ENCODE measurements at places on chromosomes 2 and 18.

- peak; percentile 57 for DNase-seq
Observed at GRCh38 chr2:41998186-41999127, 49.4 kb upstream of the PKDCC start.

- DNase-seq, result no peak
Observed at GRCh38 chr2:45114221-45114955, 105.1 kb upstream of the SIX2 start.

DNA sequence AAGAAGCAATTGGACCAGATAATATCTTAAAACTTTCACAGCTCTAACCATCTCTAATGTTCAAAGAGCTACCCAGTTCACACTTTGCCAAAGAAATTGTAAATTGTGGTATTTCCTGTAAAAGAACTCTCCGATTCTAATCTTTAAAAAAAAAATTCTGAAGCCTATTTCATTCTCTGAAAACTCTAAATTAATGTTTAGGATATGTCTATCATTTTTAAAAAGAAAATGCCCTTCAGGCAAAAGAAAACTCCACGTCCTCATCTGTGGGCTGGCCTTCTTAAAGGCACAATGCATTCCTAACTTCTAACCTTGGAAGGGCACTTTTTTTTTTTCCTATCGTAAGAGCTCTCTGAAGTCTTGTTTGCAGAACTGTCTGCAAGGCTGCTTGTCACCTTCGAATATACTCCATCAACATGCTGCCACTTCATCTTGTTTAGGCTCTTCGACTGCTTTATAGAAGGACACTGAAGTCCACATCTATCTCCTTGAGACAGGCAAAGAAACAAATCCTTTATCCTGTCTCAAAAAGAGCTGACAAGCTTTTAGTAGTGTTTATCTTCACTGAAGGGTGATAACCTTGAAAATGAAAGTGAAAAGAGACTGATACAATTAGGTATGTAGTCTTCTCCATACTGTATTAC, 124.3 kb upstream of the SLC39A10 start:
- DNase-seq, result no peak

- DNase-seq, result no peak
Observed at GRCh38 chr2:226943862-226944620, 108.2 kb downstream of the RHBDD1 start.

DNA sequence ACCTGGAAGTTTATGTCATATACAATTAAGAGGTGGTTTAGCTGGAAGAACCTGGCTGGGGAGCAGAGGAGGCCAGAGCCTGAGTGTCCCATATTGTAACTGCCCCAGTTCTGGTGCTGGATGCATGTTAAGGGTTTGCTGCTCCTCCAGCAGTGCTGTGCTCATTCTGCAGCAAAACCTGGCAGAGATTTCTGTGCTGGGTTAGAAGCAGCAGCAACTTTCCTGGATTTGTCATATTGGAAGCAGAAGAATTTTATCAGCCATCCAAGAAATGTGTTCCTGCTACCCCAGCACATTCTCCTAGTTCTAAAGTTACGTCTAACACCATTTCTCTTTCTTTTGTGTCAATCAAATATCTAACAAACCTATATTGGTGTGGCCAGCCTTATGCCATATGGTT, 284.1 kb downstream of the TDRD15 start:
- no peak for DNase-seq

DNA sequence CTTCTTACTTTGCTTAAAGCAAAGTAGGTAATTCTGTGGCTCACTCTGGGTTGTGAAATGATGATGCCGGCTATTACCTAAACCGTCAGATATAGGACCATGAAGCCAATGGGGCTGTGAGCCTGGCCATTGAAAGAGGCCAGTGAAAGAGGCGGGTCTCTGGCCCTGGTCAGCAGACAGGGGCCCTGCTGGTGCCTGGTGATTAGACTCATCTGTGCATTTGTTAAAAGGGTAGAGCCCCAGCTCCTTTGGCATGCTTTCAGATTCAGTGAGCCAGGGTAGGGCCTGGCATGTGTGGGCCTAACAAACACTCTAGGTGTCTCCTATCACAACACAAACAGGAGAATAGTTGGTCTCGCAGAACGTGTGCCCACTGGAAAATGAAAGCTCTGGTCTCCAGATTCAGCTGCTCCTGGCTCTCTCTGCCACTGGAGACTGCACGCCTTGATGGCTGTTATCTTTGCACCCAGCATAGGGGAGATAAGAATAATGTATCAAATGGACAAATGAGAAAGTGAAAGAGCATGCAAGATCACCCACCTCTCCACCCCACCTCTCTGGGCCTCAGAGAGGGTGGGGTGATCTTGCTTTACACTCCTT, 6.9 kb downstream of the LRRC30 start:
- DNase-seq, result no peak

- DNase-seq, result no peak
Observed at GRCh38 chr2:209331291-209331844, 92.5 kb upstream of the MAP2 start.

- DNase-seq, result no peak
Observed at GRCh38 chr2:224206816-224207215, 167.7 kb upstream of the SERPINE2 start.

DNA sequence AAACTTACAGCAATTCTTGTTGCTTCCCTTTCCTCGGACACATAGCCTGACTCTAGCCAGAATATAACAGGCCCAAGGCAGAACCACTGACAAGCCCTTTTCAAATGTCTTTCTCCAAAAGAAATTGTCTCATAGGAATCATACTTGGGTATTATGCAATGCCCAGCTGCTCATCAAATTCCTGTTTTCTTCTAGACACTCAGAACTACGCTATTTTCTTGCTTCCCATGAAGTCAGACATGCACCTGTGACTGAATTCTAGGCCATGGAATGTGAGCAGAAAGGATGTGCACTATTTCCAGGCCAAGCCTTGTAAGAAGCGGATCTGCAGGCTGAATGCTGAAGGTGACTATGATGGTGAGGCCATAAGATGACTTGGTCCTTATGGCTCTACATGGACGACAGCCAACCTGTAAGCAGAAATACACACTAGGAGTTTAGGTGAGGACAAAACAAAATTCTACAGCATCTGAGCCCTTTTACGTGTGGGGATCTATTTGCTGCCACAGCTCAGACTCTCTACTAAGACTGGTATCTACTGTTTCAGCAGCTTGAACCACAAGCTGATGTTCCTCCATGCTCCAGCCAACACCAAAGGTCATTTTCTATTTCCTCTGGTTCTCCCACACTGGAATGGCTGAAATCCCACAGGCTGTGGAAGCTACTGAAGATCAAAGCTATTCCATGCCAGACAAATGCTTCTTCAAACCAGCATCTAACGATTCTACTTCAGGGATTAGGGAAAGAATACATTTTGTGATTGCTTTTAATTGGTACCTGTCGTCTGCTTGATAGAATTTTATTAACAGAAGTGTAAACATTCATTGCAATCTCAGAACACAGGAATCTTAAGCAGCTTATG, 378.7 kb downstream of the RBM43 start:
- DNase-seq, result no peak

GRCh38 chr2:180539541-180539940, 440.9 kb upstream of the UBE2E3 start:
- no peak for DNase-seq

DNA sequence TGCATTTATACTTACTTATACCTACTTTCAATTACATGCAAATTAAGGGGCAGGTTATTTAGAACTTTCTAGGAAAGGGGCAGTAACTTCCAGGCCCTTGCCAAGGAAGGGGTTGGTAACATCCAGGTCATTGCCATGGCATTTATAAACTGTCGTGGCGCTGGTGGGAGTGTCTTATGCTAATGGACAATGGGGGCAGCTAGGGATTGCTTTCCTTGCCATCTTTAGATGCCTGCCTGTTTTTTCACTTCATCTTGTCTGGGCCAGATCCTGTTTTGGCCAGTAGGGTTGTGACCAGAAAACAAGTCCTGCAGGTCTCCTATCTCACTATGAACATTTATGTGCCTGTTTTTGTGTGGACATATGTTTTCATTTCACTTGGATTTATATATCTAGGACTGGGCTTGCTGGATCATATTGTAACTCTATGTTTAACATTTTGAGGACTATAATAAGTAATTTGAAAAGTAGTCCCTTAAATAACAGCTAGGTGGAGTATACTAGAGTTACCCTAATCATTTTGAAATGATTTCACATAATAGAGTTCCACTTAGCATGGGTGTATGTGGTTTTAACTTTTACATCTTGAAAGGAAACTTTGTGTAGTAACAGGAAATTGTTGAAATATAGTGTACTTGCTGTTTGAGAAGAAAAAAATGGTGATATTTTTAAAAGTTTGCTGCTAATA, 56.1 kb downstream of the LCLAT1 start:
- no peak for DNase-seq

- DNase-seq, result no peak
Observed at GRCh38 chr2:11850082-11850481, 103.7 kb downstream of the LPIN1 start.

DNA sequence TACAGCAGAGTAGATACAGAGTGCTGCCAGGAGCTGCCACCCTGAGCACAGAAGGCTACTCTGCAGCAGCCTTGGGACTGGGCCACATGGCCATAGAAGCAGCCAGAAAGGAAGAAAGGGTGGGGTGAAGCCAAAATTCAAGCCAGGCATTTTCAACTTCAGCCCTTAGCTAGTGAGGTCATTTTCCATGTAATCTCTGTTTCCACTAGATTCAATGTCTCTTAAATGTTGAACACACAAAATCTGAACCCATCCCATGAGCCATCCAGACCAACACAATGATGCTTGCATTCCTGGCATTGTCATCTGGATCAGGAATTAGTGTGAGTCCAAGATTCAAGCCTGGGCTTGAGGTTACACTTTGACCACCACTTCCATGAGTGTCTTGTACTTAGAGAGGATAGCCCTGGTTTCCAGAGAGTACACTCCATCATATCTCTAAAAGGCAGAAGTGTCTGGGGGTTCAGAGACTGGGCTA, 243.6 kb downstream of the OSR1 start:
- DNase-seq, result no peak

DNA sequence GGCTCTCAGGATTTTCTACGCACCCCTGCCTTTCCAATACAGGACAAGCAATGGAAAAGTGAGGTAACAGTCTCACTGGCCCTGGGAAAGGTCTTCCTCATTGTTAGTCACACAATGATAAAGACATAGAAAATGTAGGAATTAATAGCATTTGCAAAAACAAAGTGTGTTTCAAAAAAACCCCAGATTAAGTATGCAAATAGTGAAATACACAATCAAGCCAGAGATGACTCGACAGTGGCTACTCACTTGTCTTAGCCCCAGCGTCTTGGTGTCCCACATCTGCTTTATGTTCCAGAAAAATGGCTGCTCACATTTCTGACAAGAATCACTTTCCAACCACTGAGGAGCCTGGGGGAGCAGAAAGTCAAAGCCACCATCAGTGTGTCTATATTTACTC, 47.0 kb upstream of the AP1S3 start:
- no peak for DNase-seq

- no peak for DNase-seq
Observed at GRCh38 chr2:234403074-234403473, 93.8 kb downstream of the ARL4C start.

GRCh38 chr2:240789501-240790369, 30.3 kb downstream of the KIF1A start:
- DNase-seq, result no peak

- DNase-seq, result no peak
Observed at GRCh38 chr2:10328670-10329579, 26.2 kb downstream of the HPCAL1 start.

DNA sequence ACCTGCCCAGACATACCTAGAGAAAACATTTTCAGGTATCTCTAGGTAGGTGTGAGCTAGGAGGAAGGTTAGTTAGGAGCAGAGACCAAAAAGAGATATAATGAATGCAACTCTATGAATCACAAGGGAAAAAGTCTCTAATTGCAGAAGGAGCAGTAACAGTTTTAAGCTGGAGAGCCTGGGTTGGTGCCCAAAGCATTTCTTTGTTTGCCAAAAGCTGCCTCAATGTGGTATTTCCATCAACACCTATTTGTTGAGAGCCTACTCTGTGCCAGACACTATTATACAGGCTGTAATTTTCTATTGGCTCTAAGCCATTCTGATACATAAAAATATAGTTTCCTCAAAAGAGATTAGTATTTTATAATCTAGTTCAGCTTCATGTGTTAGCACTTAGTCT, 141.6 kb downstream of the UBE2E3 start:
- no peak for DNase-seq

GRCh38 chr2:25651782-25652455, 21.5 kb downstream of the DTNB start:
- DNase-seq, result no peak

DNA sequence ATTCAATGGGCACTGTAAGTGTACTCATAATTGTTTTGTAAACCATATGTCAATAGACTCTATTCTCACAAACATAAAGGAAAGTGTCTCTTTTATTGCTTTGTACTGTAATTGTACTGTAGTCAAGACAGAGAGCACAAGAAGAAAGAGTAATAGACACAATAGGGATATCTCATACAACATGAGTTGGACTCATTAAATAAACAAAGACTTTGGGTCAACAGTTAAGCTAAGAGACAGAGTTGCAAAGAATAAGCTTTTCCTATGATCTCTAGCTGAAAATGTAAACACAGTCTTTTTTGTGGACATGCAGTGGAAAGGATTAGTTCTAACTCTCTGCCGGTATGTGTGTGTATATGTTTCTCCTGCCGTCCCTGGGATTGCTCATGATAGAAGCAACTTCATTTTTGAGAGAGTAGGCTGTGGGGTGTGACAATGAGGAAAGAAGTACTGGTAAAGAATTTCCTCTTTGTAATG, 13.9 kb upstream of the KYNU start:
- DNase-seq, result no peak

- no peak for DNase-seq
Observed at GRCh38 chr2:65300761-65301711, 73.4 kb downstream of the ACTR2 start.

- peak; percentile 26 for DNase-seq
Observed at GRCh38 chr18:30889519-30890301, 152.8 kb downstream of the DSC3 start.

Data from right kidney (tissue), 9 donors.